Fibroblast of upper back skin (primary cell): ENCODE measurements at places on chromosomes 1 and 21.

GRCh38 chr21:34126269-34126668, 52.9 kb downstream of the MRPS6 start:
- DNase-seq, result peak; percentile 61

DNA sequence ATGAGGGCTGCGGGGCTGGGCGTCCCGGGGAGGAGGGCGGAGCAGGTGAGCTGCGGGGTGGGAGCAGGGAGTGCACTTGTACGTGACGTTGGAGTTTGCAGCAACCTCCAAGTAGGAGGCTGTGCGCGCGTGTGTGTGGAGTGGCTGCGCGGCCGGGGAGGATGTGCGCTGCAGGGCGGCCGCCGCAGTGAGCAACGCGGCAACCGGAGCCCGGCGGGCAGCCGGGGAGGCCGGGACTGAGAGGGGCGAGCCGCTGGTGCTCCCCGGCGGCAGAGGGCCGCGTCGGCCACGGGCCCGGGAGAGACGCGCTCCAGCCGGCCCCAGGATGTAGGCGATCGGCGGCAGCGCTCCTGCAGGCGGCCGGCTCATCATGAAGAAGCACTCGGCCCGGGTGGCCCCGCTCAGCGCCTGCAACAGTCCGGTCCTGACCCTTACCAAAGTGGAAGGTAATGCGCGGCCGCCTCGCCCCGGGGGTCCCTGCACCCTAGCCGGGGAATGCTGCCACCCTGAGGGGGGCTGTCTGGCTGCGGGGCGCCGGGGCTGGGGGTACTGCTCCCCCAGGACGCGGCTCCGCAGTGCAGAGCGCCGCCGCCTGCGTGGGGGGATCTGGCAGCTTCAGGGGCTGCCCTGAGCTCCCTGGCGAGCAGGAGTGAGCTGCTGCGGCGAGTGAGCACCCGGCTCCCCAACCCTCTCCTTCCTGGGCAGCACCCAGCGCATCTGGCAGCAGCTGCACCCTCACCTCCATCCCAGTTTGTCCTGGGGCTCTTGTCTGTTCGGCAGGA, 158.9 kb upstream of the COA6 start:
- DNase-seq, result peak; percentile 2

GRCh38 chr1:178946855-178947676, 76.2 kb upstream of the ANGPTL1 start:
- no peak for DNase-seq

- DNase-seq, result no peak
Observed at GRCh38 chr1:26288311-26288941, 8.5 kb downstream of the SH3BGRL3 start.

DNA sequence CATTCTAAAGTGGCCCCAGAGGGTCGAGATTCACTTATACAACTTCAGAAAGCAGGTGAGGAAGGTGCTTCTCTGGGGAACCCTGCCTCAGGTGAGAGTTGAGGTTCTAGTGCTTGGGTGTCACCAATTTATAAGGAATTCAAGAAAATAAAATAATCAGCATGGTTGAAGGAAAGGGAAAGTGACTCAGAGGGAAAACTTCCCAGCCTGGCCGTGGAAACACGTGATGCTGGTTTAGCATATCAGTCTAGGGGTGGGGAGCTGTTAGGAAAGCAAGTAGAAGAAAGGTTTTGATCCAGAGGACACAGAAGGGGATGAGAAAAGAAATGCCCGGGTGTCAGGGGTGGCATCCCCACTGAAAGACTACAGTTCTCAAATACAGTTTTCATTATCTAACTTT, 37.7 kb upstream of the TMEM125 start:
- DNase-seq, result peak; percentile 68

- DNase-seq, result peak; percentile 10
Observed at GRCh38 chr1:217718873-217719272, 87.7 kb downstream of the SPATA17 start.

GRCh38 chr1:162632698-162633080, 425 bp downstream of the DDR2 start:
- no peak for DNase-seq

DNA sequence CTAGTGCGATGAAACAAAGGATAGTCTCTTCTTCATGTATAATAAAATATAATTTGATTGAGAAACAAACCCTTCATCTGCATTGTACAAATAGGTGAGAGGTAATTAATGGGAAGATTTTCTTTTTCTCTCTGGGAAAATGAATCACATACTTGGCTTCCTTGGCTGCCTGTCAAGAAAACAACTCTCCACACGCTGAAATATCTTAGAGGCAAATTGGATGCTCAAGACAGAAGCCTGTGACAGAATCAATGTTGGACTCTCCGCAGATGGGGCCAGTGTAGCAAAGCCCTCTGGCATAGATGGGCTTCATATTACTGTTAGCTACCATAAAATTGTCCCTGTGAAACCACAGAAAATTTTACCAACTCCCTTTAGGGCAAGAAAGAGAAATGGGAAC, 186.6 kb downstream of the GRIK1 start:
- DNase-seq, result peak; percentile 10

DNA sequence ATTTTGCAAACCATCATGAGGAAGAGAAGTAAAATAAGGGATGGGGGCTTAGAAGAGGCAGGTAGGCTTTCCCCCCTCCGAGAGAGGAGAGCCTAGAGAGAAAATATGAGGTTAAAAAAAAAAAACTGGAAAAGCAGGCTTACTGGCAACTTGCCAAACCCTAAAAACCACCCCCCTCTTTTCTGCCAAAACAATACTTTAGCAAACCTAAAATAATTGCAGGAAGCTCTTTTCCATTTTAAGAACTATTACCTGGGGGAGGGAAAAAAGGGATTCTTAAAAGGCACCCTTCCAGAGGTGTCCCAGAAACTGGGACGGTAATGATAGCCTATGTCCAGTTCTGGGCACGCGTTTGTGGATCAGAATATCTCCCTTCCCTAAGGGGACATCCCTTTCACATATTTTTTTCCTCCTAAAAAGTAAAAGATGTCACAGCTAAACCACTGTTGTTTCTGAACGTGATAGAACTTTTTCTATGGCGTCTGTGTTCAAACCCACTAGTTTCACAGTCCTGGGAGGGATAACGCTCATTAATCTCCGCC, 1.1 kb upstream of the NFIA start:
- no peak for DNase-seq

- peak; percentile 36 for DNase-seq
Observed at GRCh38 chr1:235078480-235079381, 49.9 kb downstream of the TOMM20 start.

- peak; percentile 1 for DNase-seq
Observed at GRCh38 chr1:102751111-102751510, 357.2 kb downstream of the COL11A1 start.

DNA sequence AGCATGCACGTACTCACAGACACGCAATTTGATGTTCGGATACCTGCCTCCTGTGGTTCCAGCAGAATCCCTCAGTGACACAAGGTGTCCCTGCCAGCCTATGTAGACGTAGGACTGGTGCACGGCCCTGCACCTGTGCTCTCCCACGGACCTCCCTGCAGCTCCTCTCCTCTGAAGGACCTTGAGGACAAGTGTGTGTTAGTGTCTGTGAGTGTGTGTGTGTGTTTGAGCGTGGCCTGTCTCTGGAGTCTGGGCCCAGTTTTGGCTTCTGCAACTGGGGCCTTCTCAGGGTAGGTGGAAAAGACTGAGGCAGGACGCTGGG, 22.5 kb upstream of the DMBX1 start:
- no peak for DNase-seq

DNA sequence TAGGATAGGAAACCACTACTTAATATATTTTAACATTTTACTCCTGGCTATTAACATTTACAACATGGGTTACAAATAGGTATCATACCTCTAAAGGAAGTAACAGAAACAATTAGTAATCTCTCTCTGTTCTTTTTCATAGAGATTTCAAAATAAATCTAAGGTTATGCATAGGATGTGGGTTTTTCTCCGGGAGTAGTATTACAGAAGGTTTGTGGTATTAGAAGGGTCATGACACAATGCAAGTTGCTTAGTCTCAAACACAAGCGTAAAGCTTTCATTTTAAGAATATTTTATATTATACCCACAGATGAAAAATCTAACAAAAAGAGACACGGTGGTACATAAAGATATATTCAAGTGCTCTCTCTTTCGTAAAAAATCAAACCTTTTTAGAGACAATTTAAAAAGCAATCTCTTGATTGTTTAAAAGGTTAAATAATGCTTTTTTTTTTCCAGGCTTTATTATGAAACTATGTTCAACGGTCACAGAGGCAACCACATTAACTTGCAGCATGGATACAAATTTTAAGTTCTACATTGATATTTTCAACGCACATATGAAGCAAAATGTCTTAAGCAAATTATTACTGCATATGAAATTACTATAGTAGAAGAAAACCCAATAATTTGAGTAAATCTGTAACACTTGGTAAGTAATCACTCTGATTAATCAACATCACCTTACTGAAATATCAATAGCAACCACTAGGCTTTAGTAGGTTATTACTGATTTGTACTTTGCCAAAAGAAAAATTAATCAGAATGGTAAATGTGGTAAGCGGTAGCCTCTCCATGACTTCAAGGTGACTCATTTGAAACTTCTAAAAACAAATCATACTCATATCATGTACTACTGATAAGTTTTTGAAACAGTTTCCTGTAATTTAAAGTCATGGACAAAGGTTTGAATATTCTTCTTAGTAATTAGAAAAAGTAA, 97.4 kb upstream of the GFI1 start:
- peak; percentile 57 for DNase-seq

DNA sequence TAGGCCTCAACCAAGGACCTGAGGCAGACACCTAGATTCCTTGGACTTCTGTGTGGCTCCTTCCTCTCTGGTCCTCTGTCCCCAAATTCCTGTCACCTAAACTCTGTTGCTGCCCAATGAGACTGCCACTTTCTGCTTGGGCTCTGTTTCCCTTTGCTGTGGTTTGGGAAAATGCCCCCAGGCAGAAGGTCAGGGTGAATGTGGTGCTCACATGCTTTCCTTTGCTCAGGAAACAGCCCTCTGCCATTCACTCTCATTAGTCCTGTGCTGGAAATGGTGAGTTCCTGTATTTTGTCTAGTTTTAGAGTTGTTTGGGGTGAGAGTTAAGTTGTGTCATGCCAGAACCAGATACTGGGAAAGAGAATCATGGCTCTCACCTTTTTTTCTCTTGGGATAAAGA, 22.7 kb upstream of the SHE start:
- no peak for DNase-seq

DNA sequence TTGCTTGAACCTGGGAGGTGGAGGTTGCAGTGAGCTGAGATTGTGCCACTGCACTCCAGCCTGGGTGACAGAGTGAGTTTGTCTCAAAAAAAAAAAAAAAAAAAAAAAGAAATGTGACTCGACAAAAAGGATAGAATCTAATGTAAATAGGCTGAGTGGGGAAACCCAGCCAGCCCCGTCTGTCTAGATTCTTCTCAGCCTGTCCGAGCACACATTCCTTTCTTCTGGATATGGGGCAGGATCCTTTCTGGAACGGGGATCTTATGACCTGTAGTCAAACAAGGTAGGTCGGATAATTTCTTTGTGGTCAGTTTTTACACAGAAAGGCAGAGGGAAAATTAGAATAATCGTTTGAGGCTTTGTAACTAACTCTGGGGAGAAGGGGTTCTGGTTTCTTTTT, 74.1 kb downstream of the C21orf91 start:
- DNase-seq, result no peak

- peak; percentile 34 for DNase-seq
Observed at GRCh38 chr1:63813829-63814277, 40.0 kb downstream of the ROR1 start.

DNA sequence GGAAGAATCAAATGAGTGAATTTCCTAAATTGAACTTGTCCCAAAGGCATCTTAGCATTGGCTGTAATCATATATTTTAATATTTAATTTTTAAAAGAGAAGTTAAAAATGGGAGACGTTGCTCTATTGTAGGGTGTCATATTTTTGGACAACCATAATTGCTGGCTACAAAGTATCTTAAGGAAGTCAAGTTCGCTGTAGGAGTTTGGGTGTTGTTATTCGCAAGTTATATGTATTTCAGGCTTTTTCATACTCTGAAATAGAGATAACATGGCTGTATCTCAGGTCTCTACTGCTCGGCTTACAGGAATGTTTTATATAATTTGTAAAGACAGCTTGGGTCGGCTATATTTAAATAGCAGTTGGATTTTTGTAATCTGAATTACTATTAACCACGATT, 852 bp downstream of the TMEM50A start:
- no peak for DNase-seq

GRCh38 chr21:44714905-44715304, 3.5 kb upstream of the TSPEAR start:
- no peak for DNase-seq

- DNase-seq, result no peak
Observed at GRCh38 chr21:45859041-45859761, 122.4 kb upstream of the COL6A1 start.

DNA sequence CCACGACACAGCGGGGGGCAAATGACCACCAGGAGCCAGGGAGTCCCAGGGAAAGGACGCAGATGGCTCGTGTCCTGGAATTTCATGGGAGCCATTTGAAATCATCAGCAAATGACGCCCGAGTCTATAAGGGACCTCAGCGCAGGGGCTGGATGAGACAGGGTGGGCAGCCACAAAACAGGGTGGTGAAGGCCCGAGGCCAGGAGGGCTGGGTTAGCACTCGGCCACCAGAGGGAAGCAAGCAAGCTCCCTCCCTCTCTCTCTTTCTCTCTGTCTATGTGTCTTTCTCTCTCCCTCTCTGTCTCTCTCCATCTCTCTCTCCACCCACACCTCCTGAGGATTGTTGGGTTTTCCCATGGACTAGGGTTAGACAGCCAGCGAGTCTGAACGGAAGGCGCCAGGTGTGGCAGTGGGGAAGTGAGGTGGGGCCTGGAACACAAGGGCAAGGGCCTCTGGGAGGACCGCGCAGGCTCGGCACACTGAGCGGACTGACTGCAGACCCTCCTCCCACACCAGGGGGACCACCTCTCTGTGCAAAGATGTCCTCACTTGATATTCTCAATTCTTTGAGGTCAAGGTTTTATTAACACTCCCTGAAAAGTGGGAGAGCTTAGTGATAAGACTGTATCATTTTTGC, 73.8 kb upstream of the TMPRSS2 start:
- no peak for DNase-seq

GRCh38 chr1:118928739-118929554, 59.2 kb downstream of the TBX15 start:
- peak; percentile 50 for DNase-seq

DNA sequence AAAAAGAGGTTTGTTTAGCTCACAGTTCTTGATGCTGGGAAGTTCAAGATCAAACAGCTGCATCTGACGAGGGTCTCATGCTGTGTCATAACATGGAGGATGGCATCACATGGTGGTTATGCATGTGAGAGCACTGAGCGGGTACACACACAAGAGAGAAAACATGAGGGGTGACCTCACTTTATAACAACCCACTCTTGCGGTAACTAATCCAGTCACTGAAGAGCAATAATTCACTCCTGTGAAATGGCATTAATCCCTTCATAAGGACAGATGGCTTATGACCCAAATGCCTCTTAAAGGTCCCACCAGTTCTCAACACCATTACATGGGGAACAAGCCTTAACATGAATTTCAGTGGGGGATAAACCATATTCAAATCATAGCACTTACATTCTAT, 23.2 kb upstream of the CHIT1 start:
- DNase-seq, result no peak

GRCh38 chr1:39352881-39353280, 138.6 kb upstream of the BMP8A start:
- no peak for DNase-seq

- DNase-seq, result no peak
Observed at GRCh38 chr1:24868016-24868875, 61.8 kb downstream of the RUNX3 start.

GRCh38 chr1:6026095-6026809, 19.4 kb upstream of the KCNAB2 start:
- DNase-seq, result peak; percentile 47

- DNase-seq, result peak; percentile 62
Observed at GRCh38 chr1:53172426-53173128, 24.0 kb upstream of the CPT2 start.

GRCh38 chr1:27539901-27540861, 50.2 kb upstream of the WASF2 start:
- peak; percentile 63 for DNase-seq
